Femur (tissue), 1 donor: ENCODE measurements at places on chromosomes 7 and 10.

DNA sequence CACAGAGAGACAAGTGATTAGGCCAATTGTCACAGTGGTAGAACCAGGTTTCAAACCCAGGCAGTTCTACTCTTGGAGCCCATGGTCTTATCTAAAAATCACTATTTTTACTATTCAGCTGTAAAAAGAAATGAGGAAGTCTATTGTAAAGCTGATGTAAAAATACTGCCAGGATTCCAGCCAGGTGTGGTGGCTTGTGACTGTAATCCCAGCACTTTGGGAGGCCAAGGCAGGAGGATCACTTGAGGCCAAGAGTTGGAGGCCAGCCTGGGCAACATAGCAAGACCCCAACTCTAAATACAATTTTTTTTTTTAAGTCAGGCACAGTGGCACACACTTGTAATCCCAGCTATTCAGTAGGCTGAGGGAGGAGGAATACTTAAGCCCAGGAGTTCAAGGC is 40.4 kb downstream of the HIP1 start:
- no peak for DNase-seq

DNA sequence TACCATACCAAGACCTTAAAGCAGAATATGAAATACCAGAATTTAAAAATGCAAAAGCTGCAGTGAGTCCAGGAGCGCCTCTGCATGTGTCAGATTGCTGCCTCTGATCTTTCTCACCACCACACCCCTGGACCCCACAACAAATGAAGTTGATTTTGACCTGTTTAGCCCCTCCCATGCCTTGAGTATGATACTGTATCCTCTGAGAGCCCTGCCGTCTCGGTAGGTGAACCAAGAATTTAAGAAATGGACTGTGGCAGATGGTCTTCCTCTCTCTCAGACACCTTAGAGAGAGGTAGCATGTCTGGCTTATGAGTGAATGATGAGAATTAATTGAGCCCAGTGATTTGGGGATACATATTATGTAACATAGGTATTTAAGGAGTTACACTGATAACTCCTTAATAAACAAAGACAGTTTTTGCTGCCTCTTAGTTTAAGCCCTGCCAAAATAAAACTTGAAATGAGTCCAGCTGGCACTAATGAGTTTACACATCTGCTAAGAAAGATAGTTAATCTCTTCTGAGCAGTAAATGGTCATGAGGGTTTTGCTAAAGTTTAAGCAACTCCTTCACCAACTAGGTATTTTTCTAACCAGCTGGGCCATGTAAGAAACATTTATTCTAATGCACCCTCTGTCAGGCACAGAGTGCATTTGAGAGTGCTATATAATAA is 4.5 kb upstream of the TFPI2 start:
- no peak for DNase-seq

- DNase-seq, result peak; percentile 63
Measured at GRCh38 chr7:54339073-54339472, 203.1 kb upstream of the VSTM2A start.

- DNase-seq, result no peak
Measured at GRCh38 chr10:26931223-26931622, 70.5 kb upstream of the ABI1 start.

DNA sequence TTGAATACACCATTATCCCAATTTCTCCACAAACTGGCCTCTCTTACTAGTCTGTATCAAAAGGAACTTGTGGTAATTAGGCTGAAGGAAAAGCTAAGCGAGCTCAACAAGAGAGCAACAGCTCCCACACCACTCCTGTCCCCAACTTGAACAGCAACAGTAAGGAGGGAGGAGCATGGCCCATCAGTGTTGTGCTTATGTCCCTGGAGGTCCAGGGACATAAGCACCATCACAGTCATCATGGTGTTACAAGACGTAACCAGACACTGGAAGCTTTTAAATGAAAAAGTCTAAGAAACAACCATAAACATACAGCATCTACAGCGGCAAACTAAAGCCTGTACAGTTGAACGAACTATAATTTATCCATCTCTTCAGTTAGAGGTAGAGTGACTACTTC is 989 bp downstream of the ERLIN1 start:
- DNase-seq, result peak; percentile 21

DNA sequence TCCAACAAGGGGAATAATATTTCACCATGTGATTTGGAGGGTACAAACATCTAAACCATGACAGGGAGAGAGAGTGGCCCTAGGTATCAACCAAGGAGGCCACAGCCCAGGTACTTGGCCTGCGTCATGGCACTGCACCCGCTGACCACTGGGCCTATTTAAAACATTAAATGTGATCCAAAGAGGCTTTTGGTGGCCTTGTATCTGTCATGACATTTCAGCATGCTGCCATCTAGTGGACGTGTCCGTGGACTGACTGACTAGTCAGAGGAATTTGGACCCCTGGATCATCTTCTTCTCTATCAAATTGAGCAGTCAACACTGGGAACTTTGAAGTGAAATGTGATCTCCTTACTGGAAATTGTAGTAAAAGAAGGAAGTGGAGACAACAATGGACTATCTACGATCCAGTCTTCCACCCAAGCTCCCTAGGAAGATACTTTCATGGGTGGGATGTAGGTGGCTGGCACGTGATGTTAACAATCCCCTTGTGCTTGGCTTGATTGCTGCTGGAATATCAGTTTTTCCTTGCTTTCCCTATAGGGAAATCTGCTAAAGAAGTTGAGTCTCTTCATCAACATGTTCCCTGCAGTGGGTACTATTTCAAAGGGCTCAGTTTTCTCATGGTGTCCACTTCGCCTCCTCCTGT is 24.6 kb upstream of the ITGA8 start:
- DNase-seq, result no peak

DNA sequence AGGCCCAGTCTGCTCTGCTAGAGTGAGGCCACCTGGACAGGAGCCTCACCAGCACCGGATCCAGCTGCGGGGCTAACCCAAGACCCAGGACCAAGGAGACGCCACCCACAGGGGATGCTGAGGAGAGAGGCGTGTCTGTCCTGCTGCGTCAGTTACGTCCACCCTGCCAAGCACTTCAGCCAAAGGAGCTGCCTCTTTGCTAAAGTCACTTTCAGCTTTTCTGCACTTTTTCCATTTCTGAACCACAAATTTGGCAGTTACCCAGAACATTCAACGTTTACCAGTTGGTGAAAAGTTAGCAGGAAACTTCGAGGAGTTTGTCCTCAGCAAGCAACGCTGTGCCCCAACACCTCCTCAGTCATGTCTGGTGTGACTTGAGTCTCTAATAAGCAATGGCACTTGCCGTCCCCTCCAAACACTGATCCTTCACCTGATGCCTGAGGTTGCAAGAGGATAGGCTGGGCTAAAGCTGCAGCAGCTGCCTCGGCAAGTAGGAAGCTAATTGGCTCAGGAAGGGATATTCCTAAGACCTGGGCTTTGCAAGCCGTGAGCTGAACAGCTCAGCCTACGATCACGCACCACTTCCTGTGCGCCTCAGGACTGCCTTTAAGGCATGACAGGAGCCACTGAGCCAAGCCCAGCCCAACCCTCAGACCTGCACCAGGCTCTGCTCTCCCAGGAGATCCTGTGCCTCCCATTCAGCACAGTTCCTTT is 40.1 kb downstream of the KCNH2 start:
- peak; percentile 77 for DNase-seq

DNA sequence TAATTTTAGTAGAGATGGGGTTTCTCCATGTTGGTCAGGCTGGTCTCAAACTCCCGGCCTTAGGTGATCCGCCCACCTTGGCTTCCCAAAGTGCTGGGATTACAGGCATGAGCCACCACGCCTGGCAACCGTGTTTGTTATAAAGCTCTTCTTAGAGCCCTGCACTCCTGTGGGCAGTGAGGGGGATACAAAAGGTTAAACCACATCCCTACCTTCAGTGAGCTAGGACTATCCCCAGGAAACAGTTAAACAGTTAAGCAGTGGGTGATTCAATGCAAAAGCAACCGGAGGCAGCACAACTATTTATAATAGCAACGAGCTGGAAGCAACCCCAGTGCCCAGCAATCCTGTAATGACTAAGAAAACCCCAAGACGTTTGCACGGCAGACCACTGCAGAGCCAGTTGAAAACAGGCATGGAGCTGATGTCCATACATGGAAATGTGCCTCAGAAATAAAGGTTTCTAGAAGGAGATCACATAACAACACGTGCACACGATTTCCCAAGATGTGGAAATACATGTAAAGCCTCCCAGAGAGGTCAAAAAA is 107.2 kb upstream of the LYZL2 start:
- peak; percentile 40 for DNase-seq
